ENCODE measurements at places on chromosomes 7 and 10.

GRCh38 chr7:71442492-71443190 is 310.7 kb downstream of the GALNT17 start:
- no peak for DNase-seq

GRCh38 chr10:130455111-130455695 is 319.0 kb downstream of the GLRX3 start:
- no peak for DNase-seq

GRCh38 chr7:7769710-7770627 is 51.6 kb upstream of the RPA3 start:
- no peak for DNase-seq

DNA sequence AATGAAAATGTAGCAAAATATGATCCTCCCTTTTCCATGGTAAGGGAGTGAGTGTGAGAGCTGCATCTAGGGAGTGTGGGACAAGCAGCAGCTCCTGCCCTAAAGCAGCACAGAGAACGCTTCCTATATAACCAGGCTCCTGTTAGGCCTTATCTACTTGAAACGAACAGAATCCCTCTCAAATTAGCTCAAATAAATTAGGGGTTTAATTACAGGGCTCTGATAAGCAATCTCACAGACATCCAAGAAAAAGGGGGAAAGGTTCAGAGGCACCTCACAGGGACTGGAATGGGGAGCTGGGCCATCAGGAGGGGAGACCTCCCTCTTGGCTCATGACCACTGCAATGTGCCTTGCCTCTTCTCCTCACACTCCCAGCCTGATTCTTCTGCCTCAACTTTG is 57.9 kb downstream of the PLPP4 start:
- DNase-seq = no peak

GRCh38 chr7:30322271-30323005 is 38.0 kb downstream of the ZNRF2 start:
- peak; percentile 69 for DNase-seq

DNA sequence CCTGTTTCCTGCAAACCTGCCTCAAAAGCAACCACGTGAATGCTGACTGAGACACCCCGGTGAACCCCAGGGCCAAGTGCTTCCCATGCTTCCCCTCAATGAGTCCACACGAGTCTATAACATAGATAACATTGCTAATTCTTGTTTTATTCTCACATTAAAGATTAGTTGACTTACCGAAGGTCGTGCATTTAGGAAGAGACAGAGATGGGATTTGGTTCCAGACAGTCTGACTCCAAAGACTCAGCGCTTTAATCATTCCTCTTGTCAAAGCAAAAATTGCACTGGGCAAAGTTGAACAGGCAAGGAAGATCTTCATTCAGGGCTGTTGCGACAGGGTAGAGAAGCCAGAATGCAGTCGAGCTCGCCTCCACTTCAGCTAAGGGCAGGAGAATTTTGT is 435.6 kb upstream of the C7orf33 start:
- no peak for DNase-seq

DNA sequence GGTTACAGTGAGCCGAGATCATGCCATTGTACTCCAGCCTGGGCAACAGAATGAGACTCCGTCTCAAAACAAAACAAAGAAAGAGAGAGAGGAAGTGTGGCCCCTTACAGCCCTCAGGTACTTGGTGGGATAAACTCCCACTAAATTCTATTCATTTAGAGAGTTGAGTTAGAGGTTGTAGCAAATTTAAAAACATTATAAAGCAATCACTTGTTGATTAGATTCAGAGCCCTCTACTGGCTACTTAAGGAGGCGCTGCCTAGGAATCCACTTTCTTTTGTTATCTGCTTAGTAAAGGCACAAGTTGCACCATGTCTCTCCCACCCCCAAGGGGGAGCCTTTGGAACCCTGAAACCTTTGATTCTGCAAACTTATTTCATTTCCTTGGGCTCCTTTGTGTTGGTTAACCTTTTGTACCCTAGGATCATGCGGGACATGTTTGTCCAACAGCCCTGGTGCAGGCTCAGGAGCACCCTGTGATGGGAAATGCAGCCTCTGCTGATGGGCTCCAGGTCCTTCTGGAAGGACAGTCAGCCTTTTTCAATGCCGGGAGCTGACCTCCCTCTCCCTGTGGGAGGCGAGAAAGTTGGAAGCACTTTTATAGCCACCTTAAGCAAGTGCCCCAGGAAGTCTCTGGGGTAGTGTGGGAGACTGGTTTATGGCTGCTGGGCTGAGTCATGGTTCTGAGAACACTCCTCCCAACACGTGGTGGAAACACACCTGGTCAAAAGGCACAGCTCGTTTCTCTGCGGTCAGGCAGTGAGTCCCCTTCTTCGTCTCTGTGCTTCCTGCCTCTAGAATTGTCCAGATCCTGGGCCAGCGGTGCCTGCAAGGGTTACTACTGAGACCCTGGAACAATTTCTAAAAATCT is 2.3 kb downstream of the HKDC1 start:
- peak; percentile 80 for DNase-seq

DNA sequence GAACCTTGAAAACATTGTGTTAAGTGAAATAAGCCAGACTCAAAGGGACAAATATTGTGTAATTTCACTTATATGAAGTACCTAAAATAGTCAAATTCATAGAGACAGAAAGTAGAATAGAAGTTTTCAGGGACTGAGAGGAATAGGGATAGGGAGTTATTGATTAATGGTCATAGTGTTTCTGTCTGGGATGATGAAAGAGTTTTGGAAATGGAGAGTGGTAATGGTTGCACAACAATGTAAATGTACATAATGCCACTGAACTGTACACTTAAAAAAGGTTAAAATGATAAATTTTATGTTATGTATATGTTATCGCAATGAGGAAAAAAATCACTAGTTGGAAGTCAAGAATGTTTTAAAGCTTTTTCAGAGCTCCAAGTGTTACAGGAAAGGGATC is 33.5 kb upstream of the IMMP2L start:
- DNase-seq = no peak

DNA sequence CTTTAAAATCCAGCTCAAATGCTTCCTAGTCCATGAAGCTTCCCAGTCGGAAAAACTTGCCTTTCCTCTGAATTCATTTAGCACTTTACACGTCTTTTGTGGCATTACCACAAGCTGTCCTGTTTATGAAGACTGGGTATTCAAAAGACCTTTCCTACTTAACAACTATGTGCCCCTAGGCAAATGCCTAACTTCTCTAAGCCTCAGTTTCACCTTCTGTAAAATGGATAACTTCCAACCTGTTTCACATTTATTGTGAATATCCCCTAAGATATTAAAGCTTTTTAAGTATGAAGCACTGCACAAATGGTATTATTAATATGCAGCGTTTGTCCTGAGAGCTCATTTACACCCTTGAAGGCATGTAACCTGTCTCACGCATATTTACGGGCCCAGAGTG is 843 bp downstream of the CFAP70 start:
- DNase-seq = no peak

GRCh38 chr7:117818232-117818631 is 55.0 kb downstream of the CTTNBP2 start:
- no peak for DNase-seq

GRCh38 chr7:7614018-7614741 is 26.4 kb upstream of the UMAD1 start:
- DNase-seq = no peak

DNA sequence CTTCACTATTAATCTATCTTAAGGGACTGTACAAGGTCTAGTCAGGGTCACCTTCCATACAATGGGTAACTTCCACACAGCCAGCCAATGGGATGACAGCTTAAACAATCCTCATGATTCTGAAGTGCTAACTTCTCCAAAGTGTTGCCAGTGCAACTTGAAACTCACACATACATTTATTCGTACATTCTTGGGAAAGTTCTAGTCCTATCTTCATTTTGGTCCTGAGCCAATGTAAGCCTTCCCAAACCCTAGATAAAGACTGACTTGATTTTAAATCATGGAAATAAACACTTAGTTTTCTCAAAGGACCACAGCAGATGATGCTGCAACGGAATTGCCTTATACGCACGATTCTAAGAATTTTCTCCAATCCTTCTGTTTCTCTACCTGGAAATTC is 117.5 kb upstream of the COL1A2 start:
- no peak for DNase-seq

DNA sequence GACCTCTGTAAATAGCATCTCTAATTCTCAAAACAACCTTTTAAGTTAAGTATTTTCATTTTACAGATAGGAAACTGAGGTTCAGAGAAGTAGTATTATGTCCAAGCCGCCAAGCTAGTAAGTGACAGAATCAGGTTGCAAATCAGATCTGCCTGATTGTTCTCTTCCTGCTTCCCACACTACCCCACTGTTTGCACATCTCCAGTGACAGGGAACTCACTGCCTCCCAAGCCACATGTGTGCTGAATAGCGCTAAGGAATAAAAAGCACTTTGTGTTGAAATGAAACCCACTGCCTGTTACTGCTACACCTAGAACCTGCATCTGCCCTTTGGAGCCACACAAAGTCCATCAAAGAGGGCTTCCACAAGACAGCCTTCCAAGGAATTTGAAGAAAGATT is 45.1 kb upstream of the WDR11 start:
- DNase-seq = no peak

DNA sequence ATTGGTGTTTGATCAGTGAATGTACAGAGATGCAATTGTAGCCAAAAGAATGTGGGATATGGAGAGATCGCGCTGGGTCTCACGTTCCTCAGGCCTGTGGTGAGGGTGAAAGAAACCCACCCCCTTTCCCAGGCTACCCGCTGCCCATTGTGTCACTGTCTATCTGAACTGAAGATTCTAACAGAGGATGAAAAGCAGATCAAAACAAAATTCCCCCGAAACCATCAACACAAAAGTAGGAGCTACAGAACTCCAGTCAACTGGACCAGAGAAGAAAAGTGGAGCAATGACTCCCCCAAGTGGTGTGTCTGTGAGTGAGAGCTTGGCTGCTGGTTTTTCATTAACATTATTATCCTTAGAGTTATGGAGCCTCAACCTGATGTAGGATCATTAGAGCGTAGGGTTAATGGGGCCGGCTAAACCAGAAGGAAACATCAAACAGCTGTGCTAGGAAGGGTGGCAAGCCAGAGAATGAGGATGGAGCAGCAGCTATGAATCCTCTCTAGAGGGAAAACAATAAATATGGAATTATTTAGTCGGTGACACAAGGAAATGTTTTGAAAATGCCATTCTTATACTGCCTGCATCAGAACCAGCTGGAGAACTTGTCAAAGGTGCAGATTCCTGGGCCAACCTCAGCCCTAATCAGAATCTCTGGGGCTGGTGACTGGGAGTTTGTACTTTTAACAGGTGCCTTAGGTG is 38.3 kb downstream of the AKR1B1 start:
- peak; percentile 81 for DNase-seq

- peak; percentile 26 for DNase-seq
These were observed at the start of gene CUX1 for GRCh38 chr7:101817471-101818286. CUX1 (plus strand) TSS chr7:101817626; CDS start chr7:101817640, 14 bp downstream.

DNA sequence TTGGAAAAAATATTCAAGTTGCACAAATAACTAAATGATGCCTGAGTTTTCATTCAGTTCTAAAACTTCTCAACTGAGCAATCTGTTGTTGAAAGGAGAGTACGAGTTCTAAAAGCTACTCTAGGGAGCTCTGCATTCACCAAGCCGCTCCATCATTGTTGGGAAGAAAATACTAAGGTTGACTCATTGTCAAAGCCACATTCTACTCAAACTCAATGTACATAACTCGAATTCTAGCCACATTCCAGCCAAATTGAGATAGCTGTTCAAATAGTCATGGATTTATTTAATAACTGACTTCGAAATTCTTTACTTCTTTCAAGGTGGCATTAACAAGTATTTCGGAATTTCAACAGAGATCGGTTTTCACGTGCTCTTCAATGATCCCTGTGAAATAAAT is 63.4 kb downstream of the KIAA1217 start:
- no peak for DNase-seq

DNA sequence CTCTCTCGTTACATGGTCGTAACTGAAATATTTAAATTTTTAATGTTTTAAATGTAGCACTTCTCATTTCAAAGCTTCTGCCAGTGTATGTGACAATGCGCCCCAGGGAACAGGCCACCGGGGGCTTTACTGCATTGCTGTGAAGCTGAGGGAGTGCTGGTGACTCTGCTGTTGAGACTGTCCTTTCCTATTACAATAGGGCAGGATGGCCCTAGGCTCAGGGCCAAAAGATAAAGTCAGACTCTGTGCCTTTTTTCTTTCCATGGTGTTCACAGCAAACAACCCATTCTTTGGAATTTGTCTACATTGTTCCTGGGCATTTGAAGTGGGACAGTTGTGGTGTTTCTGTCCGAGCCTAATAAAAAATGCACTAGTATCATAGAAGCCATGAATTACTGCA is 107.3 kb downstream of the GALNT11 start:
- no peak for DNase-seq

- DNase-seq = peak; percentile 75
These were observed 22.3 kb upstream of the FAM133B start for GRCh38 chr7:92612501-92612900.

GRCh38 chr10:126216632-126216961 is 171.7 kb downstream of the ADAM12 start:
- DNase-seq = no peak

DNA sequence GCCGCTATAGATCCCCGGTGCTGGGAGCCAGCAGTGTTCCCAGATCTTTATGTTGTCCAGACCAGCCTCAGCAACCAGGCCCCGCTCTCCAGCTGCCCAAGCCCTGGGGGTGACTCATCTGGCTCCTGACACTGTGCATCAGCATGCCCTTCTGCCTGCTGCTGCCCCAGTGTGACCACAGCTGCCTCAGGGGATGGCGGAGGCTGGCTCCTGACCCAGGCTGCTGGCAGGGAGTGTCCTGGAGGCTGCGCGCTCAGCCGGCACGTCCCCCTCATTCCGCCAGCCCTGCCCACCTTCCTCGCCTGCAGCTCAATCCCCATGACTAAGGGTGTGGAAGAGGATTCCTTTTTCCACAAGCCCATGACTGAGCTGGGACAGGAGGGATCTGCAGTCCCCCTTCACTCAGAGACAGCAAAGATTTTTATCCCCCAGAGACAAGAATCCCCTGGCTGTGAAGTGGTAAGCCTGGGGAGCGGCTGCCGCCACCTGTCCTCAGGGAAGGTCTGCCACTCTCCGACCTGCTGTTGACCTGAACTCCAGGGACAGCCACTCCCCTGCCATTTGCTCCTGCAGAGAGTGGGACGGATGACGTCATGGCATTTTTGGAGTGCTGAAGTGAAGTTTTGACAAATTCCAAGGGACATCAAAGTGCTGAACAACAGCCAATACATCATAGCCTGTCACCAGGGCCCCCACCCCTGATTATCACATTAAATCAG is 182.8 kb upstream of the BMPER start:
- peak; percentile 43 for DNase-seq

DNA sequence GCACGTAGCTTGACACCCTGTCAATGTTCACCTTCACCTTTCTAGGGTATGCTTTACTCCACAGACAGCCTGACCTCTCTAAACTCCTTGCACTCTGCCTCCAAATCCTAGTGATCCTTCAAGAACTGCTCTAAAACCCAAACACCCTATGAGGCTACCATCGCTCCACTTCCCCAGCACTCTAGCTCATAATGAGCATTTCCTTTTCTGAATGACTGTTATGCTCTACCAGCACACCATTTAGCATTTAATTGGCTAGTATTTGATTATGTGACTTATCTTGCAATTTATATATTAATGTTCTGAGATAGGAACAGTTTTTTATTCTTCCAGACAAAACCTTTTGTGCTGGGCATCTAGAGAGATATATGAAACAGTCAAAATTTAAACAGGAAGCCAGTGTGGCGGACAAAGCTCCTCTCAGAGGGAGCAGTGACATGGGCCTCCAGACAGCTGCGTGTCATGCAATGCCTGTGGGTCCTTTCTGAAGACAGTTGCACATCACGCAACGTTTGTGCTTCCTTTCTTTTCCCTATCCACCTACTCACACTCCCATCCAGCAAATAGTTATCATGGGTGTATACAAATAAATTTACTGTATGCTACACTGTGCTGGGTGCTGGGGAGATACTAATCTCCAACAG is 86.3 kb downstream of the ALOX5 start:
- no peak for DNase-seq

- DNase-seq = no peak
These were observed 29.1 kb downstream of the WDR37 start for GRCh38 chr10:1085258-1085657.

All from GM23248 (cell line).